ENCODE measurements at places on chromosomes 5 and 9.

DNA sequence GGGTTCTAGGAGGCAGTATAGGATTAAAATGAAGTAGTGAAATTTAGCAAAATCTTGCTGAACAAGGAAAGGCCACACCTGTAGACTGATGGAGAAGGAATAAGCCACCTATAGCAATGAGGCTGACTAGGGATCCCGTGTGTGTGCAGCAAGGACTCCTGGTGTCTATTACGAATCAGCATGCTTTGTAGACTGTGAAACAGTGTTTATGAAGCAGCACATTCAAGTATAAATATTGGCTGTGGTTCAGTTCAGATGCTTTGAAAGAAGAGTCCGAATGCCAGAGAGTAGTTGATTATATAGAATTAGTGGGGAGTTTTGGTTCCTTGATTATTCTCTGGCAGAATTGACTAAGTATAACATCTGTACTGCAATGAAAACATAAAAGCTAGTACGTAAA is 41.8 kb downstream of the CAST start:
- DNase-seq, result no peak

DNA sequence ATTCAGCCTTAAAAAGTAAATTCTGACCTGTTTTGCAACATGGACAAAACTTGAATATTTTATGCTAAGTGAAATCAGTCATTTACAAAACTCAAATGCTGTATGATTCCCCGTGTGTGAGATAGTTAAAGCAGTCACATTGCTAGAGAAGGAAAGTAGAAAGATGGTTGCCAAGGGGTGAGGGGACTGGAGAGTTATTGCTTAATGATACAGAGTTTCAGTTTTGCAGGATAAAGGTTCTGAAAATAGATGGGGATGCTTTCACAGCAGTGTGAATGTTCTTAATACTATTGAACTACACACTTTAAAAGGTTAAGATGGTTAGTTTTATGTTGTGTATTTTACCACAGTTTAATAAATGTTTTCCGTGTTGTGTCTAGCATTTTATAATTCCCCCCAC is 51.2 kb downstream of the SGCD start:
- DNase-seq, result no peak

- no peak for DNase-seq
These were observed 217.1 kb downstream of the EBF1 start for GRCh38 chr5:158882660-158883059.

DNA sequence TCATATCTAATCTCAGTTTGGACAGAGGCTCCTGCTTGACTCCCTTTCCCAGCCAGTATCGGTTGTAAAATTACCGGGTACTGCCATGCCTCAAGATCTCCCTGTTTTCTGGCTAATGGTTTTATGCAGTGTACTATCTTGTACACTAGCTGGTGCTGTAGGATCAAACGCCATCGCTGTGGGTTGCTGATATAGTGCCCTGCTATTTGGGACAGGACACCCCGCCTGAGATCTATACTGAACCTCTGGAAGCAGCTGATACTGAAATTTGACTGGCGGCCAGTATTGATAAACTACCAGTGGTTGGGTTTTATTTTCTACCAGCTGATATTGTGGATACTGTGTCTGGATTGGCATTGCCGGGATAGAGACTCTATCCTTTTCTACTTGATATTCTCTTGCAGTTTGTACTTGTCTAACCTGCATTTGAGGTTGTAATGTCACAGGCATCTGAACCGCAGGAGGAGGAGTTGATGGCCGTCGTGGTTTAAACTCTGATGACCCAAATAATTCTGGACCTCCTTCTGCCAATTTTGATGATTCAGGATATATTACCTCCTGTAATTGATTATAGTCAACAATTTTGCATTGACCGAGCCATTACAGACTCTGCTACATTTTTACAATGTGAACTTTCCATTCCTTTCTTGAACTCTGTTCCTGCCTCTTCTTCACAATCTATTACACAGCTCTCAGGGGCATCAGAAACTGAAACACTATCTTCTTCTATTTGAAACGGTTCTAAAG is 112.5 kb upstream of the LARP1 start:
- DNase-seq, result no peak

GRCh38 chr5:110738503-110738811 is 350 bp upstream of the SLC25A46 start:
- DNase-seq, result no peak

- DNase-seq, result no peak
These were observed 58.9 kb upstream of the ANKH start for GRCh38 chr5:14930486-14930885.

- no peak for DNase-seq
These were observed 76.9 kb upstream of the MINAR2 start for GRCh38 chr5:129670957-129671500.

- no peak for DNase-seq
These were observed 331.3 kb upstream of the RFX3 start for GRCh38 chr9:3857091-3857490.

DNA sequence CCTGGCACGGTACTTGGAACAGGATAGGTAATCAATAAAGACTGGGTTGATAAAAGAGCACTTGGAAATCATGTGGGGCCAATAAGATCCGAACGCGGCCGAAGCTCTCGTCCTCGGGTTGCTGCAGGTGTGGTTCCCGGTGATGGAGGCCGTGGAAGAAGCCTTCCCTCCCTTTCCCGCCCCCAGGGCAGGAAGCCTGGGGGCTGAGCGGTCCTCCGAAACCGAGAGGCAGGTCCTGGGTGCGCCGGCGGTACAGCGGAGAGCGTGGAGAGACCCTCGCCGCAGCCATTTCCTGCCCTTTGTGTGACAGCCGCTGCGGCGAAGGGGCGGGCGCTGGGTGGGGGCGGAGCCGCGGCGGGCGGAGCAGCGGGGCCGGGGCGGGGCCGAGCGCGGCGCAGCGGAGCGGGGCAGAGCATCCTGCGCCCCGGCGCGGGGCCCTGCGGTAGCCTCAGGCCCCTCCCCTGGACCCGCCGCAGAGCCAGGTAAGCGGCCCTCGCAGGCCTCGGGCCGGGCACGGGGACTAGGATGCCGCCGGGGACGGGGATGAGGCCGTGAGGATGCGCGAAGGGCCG is at the start of gene CYFIP2:
Gene CYFIP2 (plus strand): TSS at position 410 of the 572 bp plus-strand sequence. CDS start 19,239 bp downstream, outside the sequence.
- DNase-seq, result peak; percentile 24

DNA sequence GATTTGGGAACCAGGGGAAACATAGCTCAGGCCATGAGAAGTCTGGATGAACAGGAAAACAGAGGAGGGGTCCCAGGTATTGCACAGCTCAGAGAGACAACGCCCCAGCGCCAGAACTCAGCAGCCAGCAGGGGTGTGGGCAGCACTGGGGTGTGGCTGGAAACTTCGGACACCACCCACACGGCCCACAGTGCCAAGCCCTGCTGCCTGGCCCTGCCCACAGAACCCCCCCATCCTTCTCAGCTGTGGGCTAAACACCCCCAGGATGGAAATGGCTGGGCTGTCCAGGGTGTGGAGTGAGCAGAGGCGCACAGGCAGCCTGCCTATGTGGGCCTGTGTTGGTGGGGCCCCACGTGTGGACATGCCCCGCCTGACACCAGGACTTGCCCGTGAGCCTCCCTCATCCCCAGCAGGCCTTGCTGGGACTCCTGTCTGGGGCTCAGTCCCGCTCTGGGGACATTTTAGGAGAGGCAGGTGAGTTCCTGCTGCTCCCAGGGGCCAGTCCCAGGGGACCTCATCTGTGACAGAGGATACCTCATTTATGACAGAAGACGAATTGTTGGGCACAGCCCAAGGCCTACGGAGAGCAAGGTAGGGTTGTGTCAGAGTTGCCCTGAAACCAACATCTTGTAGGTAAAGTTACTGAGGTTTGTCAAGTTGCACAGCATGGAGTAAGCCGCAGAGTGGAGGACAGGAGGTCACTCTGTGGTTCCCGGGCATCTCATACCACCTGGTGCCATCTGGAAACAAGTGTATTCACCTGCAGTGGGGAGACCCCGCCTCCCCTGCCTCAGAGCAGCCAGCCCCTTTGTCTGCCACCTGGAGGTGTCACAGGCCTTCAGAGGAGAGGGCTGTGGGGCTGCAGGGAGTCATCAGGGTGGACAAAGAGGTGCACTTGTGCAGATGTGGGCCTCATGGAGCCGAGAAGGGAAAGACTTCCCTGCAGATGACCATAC is 183.2 kb downstream of the AUH start:
- no peak for DNase-seq

DNA sequence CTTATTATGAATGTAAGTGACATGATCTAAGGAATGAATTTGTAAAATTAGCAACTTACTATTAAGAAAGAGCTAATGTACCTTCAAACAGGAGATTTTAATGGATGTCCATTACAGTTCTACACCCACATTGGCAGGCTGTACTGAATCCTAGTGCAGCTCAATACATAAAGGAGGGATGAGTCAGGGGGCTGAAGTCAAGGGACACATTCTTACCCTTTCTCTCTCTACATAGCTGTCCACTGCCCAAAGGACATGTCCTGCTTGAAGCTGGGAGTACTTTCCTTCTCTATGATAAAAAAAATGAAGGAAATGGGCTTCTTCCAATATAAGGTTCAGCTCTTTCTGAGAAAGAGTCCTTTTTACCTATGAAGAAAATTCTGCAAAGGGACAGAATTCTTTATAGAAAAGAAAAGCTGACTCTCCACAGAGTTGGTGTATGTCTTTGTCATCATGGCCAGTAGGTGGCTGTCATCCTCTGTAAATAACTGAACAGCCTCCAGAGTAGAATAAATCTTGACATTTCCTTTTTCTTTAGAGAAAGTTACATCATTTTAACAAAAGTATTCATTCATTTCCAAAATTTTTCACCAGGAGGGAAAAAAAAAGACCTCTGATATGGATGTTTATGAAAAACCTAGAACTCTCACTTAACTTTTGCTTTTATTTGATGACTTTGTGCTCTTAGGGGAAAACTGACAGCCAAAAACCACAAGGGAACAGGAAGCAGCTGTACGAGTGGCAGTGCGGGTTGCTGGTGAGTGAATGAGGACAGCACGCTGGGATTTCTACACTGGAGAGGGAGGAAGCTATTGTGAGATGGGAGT is 13.1 kb upstream of the IFNA14 start:
- DNase-seq, result no peak

GRCh38 chr9:16505199-16505598 is 365.3 kb downstream of the BNC2 start:
- no peak for DNase-seq

DNA sequence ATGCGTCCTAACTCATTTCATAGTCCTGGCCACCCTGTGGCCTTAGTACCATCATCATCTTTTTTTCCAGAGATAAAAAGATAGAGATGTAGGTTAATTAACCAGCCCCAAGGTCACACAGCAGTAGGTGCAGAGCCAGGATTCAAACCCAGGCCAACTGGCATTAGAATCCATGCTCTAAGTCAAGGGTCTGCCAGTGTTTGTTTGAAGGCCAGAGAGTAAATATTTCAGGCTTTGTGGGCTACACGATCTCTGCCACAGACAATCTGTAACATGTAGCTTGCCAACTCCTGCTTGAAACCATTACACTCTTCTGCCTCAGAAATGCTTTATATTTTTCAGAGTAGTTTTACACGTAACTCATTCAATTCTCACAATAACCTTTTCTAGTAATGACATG is 119.6 kb downstream of the EFNA5 start:
- DNase-seq, result no peak

DNA sequence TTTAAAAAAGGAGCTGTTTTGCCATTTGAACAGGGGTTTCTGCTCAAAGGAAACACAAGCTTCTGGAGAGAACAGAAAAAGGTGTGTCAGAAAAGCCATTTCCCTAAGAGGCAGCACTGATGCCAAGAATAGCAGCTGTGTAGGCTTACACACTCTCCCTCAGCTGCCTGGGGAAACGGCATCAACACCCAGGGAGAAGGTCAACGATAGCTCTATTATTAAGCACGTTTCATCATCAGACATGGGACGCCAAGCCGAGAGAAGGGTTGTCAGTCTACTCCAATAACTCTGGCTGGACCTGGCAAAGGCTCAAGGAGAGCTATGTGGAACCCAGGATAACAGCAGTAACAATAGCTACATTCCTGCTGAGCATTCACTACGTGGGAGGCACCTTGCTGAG is 314.2 kb downstream of the CDK5RAP2 start:
- DNase-seq, result no peak

- DNase-seq, result no peak
These were observed 55.9 kb downstream of the ABCA1 start for GRCh38 chr9:104871961-104872527.

- DNase-seq, result no peak
These were observed 5.7 kb downstream of the TMEM167A start for GRCh38 chr5:83071286-83072051.

- no peak for DNase-seq
These were observed 77.1 kb upstream of the KLF4 start for GRCh38 chr9:107566611-107567061.

GRCh38 chr5:72608297-72608696 is 101.1 kb upstream of the ZNF366 start:
- DNase-seq, result peak; percentile 25

- DNase-seq, result no peak
These were observed 45.2 kb downstream of the DIAPH1 start for GRCh38 chr5:141573489-141574121.

DNA sequence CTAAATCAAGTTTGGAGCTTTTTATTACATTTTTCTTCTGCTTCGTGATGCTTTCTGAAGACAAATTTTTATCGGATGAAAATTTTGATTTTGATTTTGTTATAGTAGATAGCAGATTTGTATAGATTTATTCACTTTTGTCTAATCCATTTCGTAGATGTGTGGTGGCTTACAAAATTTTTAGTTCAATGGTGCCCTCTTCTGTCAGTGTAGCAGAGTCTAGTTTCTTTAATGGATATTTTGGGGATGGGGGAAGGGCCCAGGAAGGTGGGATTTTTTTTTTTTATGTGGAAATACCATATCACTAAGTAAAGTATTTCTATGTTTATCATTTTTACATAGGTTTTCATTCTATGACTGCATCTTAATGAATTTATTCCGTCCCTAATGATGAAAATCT is 259.9 kb upstream of the TARS1 start:
- DNase-seq, result no peak

DNA sequence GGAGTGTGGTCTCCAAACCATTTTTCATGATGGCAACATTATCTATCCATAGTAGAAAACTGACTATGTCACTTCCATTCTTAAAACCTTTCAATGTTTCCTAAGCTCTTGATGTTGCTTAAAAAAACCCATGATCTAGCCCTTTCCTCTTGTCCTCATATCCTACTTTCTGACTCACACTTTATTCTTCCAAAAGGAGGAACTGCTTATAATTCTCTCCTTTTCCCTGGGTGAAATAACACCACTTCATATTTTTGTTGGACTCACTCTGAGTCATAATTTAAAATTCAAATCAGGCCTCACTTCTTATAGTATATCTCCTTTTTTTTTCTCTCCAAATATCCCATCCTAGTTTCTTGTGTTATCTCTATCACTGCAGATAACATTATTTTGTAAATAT is 513.9 kb downstream of the MAN2A1 start:
- DNase-seq, result no peak

All from substantia nigra (tissue), 51 donors.